ENCODE measurements at places on chromosomes 12 and 14.

GRCh38 chr12:93348575-93349435 lies 28.9 kb upstream of the NUDT4 start:
- DNase-seq, result no peak

- no peak for DNase-seq
These were observed 2.1 kb upstream of the PTPRQ start for GRCh38 chr12:80441921-80442320.

DNA sequence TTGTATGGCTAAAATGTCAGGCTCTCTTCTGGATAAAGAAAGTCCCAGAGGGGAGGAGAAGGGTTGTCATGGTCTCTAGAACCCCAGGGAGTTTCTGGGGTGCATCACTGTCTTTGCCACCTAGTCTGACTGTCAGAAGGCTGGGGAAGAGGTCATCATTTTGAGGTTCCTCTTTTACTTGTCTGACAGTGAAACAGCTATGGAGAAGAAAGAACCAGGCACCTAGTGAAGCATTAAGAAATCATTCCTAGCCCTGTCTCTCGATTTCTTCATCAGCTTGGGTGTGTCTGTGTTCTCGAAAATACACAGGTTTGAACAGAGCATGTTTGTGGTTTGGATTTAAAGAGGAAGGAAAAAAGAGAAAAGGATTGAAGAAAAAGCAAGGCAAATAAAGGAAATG lies 158.7 kb upstream of the LRIG3 start:
- DNase-seq, result no peak

- DNase-seq, result no peak
These were observed 12.5 kb downstream of the TAMALIN start for GRCh38 chr12:52019113-52019770.

DNA sequence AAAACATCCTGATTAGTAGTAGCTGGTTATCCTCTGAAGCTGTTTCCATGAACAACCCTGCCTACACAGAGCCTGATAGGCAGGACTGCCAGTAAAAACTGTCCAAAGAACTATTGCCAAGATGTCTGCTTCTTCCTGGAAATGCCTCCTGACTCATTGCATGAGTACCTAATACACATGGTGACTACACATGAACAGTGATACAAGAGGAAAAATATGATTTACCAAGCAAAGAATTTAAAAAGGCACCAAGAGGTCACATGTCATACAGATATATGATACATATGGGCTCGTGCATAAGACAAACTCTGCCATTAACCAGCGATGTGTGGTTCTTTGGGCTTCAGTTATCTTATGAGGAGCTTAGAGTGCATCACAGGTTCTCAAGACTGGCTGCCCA lies 552.3 kb downstream of the SLC16A7 start:
- no peak for DNase-seq

DNA sequence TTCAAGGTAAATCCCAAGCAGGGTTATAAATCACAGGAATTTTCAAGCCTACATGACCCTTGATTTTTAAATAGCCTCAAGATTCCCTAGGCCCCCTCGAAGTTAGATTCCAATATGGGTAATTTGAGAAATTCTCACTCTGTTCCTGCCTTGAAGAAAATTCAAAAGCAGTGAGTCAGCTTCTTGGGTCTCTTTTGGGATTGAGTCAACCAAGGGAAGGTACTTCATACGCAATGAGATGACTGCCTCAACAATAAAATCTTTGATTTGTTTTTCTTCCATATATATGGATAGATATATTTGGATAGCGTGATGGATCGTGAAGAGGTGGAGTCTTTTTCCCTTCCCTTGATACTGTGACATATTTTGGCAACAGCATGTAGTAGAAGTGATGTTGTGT lies 180.4 kb upstream of the ATP2B1 start:
- peak; percentile 24 for DNase-seq

DNA sequence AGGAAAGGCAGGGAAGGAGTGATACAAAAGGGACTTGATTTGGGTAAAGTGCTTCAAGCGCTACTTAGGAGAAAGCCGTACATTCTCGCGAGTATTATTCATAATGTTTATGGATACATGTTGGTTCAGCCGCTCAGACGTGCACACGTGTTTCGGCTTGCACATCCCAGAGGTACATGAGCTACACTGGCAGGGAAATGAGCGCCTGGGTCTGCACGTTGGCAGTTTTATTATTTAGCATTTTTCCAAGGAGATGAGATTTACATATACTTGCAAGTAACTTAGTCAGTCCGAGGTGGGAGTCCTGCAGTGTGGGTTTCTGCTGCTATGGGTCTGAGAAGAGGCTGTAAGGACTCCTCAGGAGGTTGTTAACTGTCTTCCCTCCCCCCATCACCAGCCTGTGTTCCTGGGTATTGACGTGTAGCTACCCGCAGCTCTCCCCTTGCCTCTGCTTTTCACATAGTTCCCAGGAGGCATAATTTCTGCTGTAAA lies 1.5 kb downstream of the PRKCH start:
- DNase-seq, result no peak

DNA sequence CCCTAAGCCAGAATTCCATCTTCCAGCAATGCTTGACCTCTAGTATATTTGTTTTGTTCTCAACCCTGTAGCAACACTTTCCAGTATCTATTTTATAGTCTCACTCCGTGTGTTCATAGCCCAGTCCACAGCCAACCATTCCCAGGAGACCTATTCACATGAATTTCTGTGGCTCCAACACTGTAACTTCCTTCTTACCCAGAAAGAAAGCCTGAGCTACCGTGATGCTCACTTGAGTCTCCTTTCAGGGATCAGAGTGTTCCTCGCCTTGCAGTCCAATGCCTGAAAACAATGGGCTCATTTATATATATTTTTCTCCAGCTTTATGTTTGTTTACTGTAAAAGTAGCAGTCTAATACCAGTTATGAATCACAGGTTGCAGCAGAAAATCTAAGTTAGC lies 645.0 kb upstream of the NOVA1 start:
- no peak for DNase-seq

DNA sequence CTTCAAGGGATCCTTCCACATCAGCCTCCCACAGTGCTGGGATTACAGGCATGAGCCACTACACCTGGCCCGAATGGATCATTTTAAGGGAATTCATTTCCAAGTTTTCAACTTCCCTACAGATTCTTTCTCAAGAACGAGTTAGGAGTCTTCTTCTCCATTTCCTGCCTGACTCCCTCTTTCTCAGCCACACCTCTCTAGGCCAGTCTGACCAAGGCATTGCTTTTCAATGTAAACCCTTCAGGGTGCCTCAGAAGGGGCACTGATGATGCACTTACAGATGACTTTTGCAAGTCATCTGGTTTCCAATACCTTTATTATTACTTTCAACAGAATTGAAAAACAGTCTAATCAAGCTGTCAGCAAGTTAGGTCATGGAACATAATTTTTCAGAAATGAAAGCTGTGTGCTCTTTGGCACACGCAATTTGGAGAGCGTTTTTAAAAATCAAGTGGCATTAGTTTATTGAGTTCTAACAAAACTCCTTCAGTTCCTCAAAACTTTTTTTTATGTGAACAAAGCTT lies 47.2 kb downstream of the SVOP start:
- no peak for DNase-seq
